ENCODE measurements at places on chromosomes 7 and 10. TPM values are rescaled to one million over a fixed set of nuclear protein-coding genes. Genes with fewer than 3 reads are reported as not detected.

Gene MARVELD1
- total RNA-seq, result 51.1 TPM

Gene HOXA1
- 3.6 TPM for total RNA-seq

Gene MMP21
- total RNA-seq, result not detected

Gene GRM3
- not detected for total RNA-seq

Gene ABCC2
- total RNA-seq, result 114 TPM

Gene TRPV5
- total RNA-seq, result not detected

Gene GIMAP2
- total RNA-seq, result not detected

Gene OPN4
- not detected for total RNA-seq

Gene PRSS2
- not detected for total RNA-seq

Gene SDK1
- 0.50 TPM for total RNA-seq

Gene TRIL
- not detected for total RNA-seq

Gene PLPP4
- 0.35 TPM for total RNA-seq

Gene MMD2
- total RNA-seq, result not detected

Gene COBL
- total RNA-seq, result 3.2 TPM

Gene STAMBPL1
- total RNA-seq, result 28.3 TPM

Gene C7orf33
- total RNA-seq, result not detected

Gene MET
- 70.8 TPM for total RNA-seq

Gene AP4M1
- 12.9 TPM for total RNA-seq

Gene CLDN3
- 3.0 TPM for total RNA-seq

Gene GPR146
- 1.6 TPM for total RNA-seq

Gene PCLO
- 1.1 TPM for total RNA-seq

Gene SVOPL
- total RNA-seq, result not detected

Gene HOXA10
- 8.3 TPM for total RNA-seq

Gene GSTO1
- total RNA-seq, result 239 TPM

Gene NPY4R
- 50.1 TPM for total RNA-seq

Gene GDF2
- not detected for total RNA-seq

Gene TMEM236
- total RNA-seq, result 0.05 TPM

Gene GDF10
- total RNA-seq, result 0.13 TPM

Gene LIPM
- total RNA-seq, result not detected

Gene CHAT
- not detected for total RNA-seq

All from A549 treated with dexamethasone at 1 μM for 4 hours (cell line).